ENCODE measurements at places on chromosomes 12 and 14. TPM values are rescaled to one million over a fixed set of nuclear protein-coding genes. Genes with fewer than 3 reads are reported as not detected.

DNA sequence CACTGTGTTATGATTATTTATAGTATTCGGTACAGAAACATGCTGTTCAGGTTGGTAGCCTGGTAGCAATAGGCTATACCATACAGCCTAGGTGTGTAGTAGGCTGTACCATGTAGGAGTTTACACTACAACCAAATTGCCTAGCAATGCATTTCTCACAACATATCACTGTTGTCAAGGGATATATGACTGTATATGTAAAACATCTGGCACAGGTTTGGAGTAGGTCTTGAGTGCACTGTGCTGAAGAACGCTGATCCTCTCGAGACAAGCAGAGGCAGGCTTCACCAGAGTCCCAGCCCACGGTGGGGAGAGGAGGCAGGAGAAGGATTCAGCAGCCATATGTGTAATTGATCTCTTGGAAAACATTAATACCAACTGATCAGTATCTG, 15.0 kb upstream of the TBX5 start:
- H3K27me3 ChIP-seq, result no peaks in the 10 kb centered on the region
- no peak overlapping the region for H3K27ac ChIP-seq
- H3K4me1 ChIP-seq, result peaks cover 15% of the 10 kb centered on the region
- peak; percentile 20 for DNase-seq
- no peak overlapping the region for H3K4me3 ChIP-seq

The GALNT16 gene
- 1.4 TPM for total RNA-seq

GRCh38 chr12:99658671-99659349, 11.3 kb downstream of the GARIN6 start:
- peak; percentile 31 for DNase-seq
- H3K4me3 ChIP-seq, result no peak overlapping the region
- H3K27ac ChIP-seq, result no peak overlapping the region

GRCh38 chr14:94650444-94650775, 38.2 kb downstream of the SERPINA3 start:
- no peak for DNase-seq
- H3K27me3 ChIP-seq, result no peaks in the 10 kb centered on the region
- no peak overlapping the region for H3K27ac ChIP-seq
- no peak overlapping the region for H3K4me3 ChIP-seq
- peaks cover 11% of the 10 kb centered on the region for H3K4me1 ChIP-seq
- no peaks in the 10 kb centered on the region for H3K36me3 ChIP-seq

DNA sequence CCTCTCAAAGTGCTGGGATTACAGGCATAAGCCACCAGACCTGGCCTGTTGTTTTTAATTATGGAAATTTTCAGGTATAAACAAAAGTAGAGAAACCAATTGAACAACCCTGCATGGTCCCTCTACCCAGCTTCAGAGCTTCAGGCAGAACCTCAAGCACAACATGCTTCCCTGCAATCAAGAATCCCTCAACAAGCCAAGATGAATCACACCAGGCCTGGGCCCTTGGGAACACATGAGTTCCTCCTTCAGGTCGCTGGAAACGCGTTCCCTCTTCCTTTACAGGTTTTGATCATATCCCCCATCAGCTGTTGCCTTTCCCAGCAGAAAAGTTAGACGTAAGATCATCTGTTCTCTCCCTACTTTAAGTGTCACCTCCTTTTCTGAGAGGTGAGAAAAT, 20.5 kb upstream of the CORO1C start:
- H3K27me3 ChIP-seq, result no peaks in the 10 kb centered on the region
- no peak overlapping the region for H3K27ac ChIP-seq
- DNase-seq, result peak; percentile 63
- no peaks in the 10 kb centered on the region for H3K36me3 ChIP-seq
- no peak overlapping the region for H3K4me3 ChIP-seq

The CLEC2A gene
- not detected for total RNA-seq

The PABPN1 gene
- 60.3 TPM for total RNA-seq

- H3K27me3 ChIP-seq, result no peaks in the 10 kb centered on the region
- no peak overlapping the region for H3K27ac ChIP-seq
- no peaks in the 10 kb centered on the region for H3K4me1 ChIP-seq
- H3K36me3 ChIP-seq, result no peaks in the 10 kb centered on the region
- no peak for DNase-seq
These were observed 32.7 kb upstream of the SDR39U1 start for GRCh38 chr14:24475261-24475660.

GRCh38 chr12:49227713-49228112, 37.2 kb upstream of the TUBA1C start:
- H3K36me3 ChIP-seq, result no peaks in the 10 kb centered on the region
- H3K4me3 ChIP-seq, result no peak overlapping the region
- H3K4me1 ChIP-seq, result peaks cover 6% of the 10 kb centered on the region
- no peak overlapping the region for H3K27ac ChIP-seq
- DNase-seq, result no peak
